ENCODE measurements at places on chromosomes 4 and X. TPM values are rescaled to one million over a fixed set of nuclear protein-coding genes. Genes with fewer than 3 reads are reported as not detected.

- H3K36me3 ChIP-seq: no peaks in the 10 kb centered on the region
- peak; percentile 38 for DNase-seq
- no peaks in the 10 kb centered on the region for H3K4me1 ChIP-seq
- H3K27me3 ChIP-seq: no peaks in the 10 kb centered on the region
Measured at GRCh38 chr4:89469930-89470375, 162.4 kb upstream of the GPRIN3 start.

DNA sequence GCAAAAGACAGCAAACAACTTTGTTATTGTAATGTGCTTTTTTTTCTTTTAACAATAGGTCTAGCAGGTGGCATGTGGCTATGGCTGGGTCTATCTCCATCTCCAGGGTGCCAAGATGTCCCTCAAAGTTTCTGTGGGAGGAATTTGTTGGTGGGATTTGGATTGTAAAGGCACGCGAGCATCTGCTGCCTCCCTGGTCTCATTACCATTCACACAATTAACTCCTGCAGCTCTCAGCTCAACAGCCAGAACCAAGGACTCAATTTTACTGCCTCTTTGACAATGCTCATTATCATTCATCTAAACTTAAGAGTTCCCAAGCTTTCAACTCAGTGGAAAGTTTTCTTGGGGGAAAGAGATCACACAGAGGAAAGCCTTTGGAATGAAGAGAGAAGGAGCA, 10.9 kb upstream of the PCDH18 start:
- no peak for DNase-seq
- no peaks in the 10 kb centered on the region for H3K36me3 ChIP-seq
- no peak overlapping the region for H3K4me3 ChIP-seq
- no peaks in the 10 kb centered on the region for H3K4me1 ChIP-seq
- H3K27me3 ChIP-seq: no peaks in the 10 kb centered on the region
- no peak overlapping the region for H3K27ac ChIP-seq

GRCh38 chr4:112167794-112168193, 22.5 kb downstream of the FAM241A start:
- H3K36me3 ChIP-seq: no peaks in the 10 kb centered on the region
- H3K27me3 ChIP-seq: no peaks in the 10 kb centered on the region
- peak; percentile 10 for DNase-seq
- no peak overlapping the region for H3K27ac ChIP-seq
- no peak overlapping the region for H3K4me3 ChIP-seq

DNA sequence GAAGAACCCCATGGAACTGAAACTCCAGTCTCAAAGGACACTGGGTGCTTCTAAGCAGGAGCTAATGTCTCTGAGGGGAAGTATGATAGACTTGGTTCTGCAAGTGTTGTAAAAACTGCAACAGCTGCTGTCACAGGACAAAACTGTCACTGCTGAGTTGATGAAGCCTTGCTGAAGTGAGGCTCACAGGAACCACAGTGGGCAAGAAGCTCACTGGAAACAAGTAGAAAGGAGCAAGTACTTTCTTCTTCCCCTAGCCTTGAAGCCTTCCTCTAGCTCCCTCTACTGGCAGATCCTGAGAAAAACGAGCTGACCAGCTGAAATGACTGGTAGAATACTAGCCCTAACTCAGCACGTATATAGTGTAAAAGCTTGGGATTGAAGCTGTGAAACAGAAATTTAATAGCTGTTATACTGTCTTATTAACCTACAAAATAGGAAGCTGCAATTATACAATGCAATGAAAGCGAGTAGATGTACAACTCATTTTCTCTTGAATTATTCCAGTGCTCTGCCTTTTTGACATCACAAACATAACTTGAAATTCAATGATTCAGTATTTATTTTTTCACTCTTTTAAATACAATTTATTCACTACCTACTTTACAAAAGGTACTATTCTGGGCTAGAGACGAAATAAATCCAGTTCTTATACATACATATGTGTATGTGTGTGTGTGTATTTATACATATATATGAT, 91.4 kb downstream of the GABRB1 start:
- H3K27me3 ChIP-seq: no peaks in the 10 kb centered on the region
- H3K27ac ChIP-seq: no peak overlapping the region
- no peak overlapping the region for H3K4me3 ChIP-seq
- DNase-seq: peak; percentile 5
- no peaks in the 10 kb centered on the region for H3K4me1 ChIP-seq
- no peaks in the 10 kb centered on the region for H3K36me3 ChIP-seq

Gene RBM46
- not detected for total RNA-seq

DNA sequence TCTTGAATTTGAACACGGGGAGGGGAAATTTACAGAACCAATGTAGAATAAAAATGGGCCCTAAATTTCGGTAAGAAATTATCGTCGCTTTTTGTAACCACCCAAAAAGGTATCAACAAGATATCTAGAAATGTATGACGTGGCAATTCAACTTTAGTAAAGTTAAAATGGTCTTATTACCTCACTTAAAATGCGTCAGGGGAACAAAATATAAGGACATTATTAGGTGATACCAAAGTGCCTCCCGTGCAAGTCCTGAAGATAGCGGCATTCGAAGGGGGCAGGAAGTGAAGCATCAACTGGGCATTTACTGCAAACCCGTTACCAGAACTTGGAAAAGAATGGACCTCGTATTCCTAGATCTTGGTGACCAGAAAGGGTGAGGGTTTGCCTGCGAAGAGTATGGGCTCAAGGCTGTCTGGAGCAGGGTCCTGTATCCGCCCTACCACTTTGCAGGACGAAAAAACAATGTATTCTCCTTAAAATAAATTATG, 980 bp downstream of the AP1S2 start:
- H3K4me1 ChIP-seq: peaks cover 5% of the 10 kb centered on the region
- peak overlapping the region; percentile 59 for H3K4me3 ChIP-seq
- no peak for DNase-seq
- H3K27ac ChIP-seq: no peak overlapping the region

- peaks cover 7% of the 10 kb centered on the region for H3K27me3 ChIP-seq
- H3K36me3 ChIP-seq: no peaks in the 10 kb centered on the region
- no peak overlapping the region for H3K27ac ChIP-seq
- H3K4me1 ChIP-seq: no peaks in the 10 kb centered on the region
Measured at GRCh38 chr4:44629280-44629866, 22.1 kb downstream of the YIPF7 start.

GRCh38 chr4:153204728-153205648, 745 bp downstream of the TRIM2 start:
- no peaks in the 10 kb centered on the region for H3K27me3 ChIP-seq
- peaks cover 34% of the 10 kb centered on the region for H3K4me1 ChIP-seq
- no peaks in the 10 kb centered on the region for H3K36me3 ChIP-seq
- peak overlapping the region; percentile 44 for H3K4me3 ChIP-seq

- peak overlapping the region; percentile 83 for H3K4me3 ChIP-seq
- no peak for DNase-seq
- no peaks in the 10 kb centered on the region for H3K27me3 ChIP-seq
- no peaks in the 10 kb centered on the region for H3K36me3 ChIP-seq
- peaks cover 24% of the 10 kb centered on the region for H3K4me1 ChIP-seq
Measured at GRCh38 chr4:83115000-83115399, 471 bp upstream of the PLAC8 start.

Gene SLC49A3
- 0.22 TPM for total RNA-seq

GRCh38 chrX:23493941-23494374, 159.3 kb downstream of the PTCHD1 start:
- H3K4me3 ChIP-seq: no peak overlapping the region
- H3K36me3 ChIP-seq: no peaks in the 10 kb centered on the region
- no peaks in the 10 kb centered on the region for H3K4me1 ChIP-seq
- H3K27ac ChIP-seq: no peak overlapping the region
- no peak for DNase-seq
- no peaks in the 10 kb centered on the region for H3K27me3 ChIP-seq

Gene FDCSP
- total RNA-seq: not detected

DNA sequence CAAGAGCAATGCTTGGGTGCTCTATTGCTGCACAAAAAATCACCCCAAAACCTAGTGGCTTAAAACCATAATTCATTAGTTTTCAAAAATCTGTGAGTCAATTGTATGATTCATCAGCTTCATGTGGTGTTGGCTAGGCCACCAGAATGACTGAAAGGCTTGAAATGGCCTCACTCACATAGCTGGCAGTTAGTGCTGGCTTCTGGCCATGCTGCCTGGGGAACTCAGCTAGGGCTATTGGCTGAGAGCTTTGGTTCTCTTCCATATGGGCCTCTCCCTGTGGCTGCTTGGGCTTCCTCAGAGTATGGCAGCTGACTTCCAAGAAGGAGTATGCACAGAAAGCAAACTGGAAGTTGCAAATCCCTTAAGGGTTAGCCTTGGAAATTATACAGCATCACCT, 3.1 kb upstream of the MTMR1 start:
- H3K4me1 ChIP-seq: peaks cover 51% of the 10 kb centered on the region
- no peaks in the 10 kb centered on the region for H3K36me3 ChIP-seq
- no peak overlapping the region for H3K4me3 ChIP-seq
- peak overlapping the region; percentile 10 for H3K27ac ChIP-seq

Gene CORIN
- 0.14 TPM for total RNA-seq

DNA sequence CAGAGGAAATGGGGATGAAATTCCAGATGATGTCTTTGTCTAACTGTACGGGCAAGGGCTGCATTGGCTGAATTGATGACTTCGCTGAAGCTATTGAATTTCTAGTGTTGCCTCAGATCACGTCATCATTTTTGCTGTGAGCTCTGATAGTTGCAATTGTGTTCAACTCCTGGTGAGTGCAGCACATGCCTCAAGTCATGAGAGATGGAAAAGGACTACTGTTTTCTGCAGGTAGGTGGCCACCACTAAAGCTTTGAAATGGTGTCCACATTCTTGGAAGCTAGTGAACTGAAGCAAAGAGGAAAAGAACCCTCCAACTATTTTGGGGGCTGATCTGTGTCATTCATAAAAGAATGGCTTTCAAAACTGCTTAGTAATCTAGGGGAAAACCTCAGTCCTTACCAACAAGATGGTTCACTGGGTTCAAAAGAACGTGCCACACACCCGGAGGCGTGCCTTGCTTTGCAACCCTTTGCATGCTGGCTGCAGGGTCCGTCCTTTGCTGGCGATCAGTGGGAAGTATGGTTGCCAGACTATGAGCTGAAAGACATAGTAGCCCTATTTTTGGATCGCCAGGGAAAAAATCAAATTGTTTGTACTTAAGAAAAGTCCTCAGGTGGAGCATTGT, 88.1 kb upstream of the STOX2 start:
- H3K4me3 ChIP-seq: no peak overlapping the region
- H3K27me3 ChIP-seq: peaks cover 3% of the 10 kb centered on the region
- H3K36me3 ChIP-seq: no peaks in the 10 kb centered on the region

Gene GCNA
- total RNA-seq: 2.3 TPM

GRCh38 chr4:168839758-168840391, 170.2 kb downstream of the CBR4 start:
- H3K27me3 ChIP-seq: peaks cover 10% of the 10 kb centered on the region
- H3K4me1 ChIP-seq: no peaks in the 10 kb centered on the region
- no peak overlapping the region for H3K27ac ChIP-seq
- H3K36me3 ChIP-seq: no peaks in the 10 kb centered on the region

- H3K4me3 ChIP-seq: no peak overlapping the region
- no peaks in the 10 kb centered on the region for H3K27me3 ChIP-seq
- DNase-seq: no peak
- H3K27ac ChIP-seq: no peak overlapping the region
Measured at GRCh38 chr4:56786955-56787354, 34.5 kb downstream of the SPINK2 start.

GRCh38 chr4:84652478-84652877, 69.6 kb downstream of the CDS1 start:
- H3K27ac ChIP-seq: no peak overlapping the region
- no peaks in the 10 kb centered on the region for H3K4me1 ChIP-seq
- H3K4me3 ChIP-seq: no peak overlapping the region
- H3K27me3 ChIP-seq: no peaks in the 10 kb centered on the region

GRCh38 chr4:136112116-136112515, 1420.2 kb downstream of the PCDH18 start:
- H3K36me3 ChIP-seq: no peaks in the 10 kb centered on the region
- H3K27me3 ChIP-seq: no peaks in the 10 kb centered on the region
- H3K4me1 ChIP-seq: no peaks in the 10 kb centered on the region
- no peak for DNase-seq

DNA sequence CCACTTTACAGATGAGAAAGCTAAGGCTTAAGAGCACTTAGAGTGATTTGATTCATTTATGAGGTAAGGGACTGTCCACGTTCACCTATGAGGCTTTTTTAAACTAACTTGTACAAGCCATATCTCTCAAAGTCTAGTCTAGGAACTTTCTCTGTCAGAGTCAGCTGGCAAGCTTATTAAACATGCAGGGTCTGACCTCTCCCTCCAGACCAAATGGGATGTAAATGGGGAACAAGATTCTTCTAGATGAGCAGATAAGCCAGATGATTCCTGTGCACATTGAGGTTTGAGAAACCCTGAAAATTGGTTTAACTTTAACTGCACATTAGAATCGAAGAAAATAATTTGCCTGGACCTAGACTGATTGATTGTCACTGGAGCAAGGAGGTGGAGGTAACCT, 160.0 kb upstream of the SPRY1 start:
- DNase-seq: no peak
- no peaks in the 10 kb centered on the region for H3K4me1 ChIP-seq
- H3K36me3 ChIP-seq: no peaks in the 10 kb centered on the region

Gene DGKK
- not detected for total RNA-seq

Gene IL2
- 4.7 TPM for total RNA-seq

DNA sequence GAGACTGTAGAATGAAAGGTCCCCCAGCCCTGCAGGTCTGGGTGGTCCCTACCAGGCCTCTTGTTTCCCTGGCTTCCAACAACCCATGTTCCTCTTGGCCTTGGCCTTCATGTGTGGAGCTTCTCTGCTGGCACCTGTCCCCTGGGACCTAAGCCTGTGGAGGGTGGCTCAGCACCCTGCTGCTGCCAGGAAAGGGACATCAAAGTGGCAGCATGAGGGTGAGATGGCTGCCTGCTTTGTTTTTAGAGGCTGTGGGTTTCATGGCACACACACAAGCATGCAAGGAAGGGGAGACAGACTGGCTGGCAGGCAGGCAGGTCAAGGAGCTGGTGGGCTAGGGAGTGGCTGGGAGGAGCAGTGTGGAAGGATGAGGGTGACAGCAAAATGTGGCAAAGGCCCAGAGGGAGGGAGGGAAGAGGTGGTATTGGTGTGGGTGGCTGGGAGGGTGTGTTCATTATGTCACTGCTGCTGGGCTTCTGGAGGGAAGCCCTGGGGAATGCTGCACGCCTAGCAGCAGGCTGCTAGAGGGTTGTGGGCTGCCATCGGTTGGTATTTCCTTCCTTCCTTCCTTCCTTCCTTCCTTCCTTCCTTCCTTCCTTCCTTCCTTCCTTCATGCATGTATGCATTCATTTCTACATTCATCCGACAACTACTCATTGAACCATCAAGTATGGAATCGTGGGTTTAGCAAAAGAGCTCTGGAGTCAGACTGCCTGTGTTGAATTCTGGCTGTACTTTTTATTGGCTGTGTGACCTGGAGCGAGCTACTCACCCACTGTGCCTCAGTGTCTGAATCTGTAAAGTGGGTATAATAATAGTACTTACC, 128.7 kb upstream of the PJA1 start:
- no peak overlapping the region for H3K4me3 ChIP-seq
- H3K27me3 ChIP-seq: no peaks in the 10 kb centered on the region
- H3K4me1 ChIP-seq: no peaks in the 10 kb centered on the region
- no peak overlapping the region for H3K27ac ChIP-seq

- no peaks in the 10 kb centered on the region for H3K36me3 ChIP-seq
- no peak overlapping the region for H3K4me3 ChIP-seq
- no peak for DNase-seq
- H3K27me3 ChIP-seq: no peaks in the 10 kb centered on the region
Measured at GRCh38 chr4:186134257-186134656, 29.8 kb downstream of the FAM149A start.

GRCh38 chrX:119690921-119691716, 1.8 kb downstream of the SEPTIN6 start:
- H3K27ac ChIP-seq: peak overlapping the region; percentile 60
- H3K4me1 ChIP-seq: peaks cover 46% of the 10 kb centered on the region
- peak; percentile 68 for DNase-seq
- peaks cover under 1% of the 10 kb centered on the region for H3K36me3 ChIP-seq

- no peak overlapping the region for H3K4me3 ChIP-seq
- DNase-seq: no peak
- H3K27me3 ChIP-seq: no peaks in the 10 kb centered on the region
- H3K4me1 ChIP-seq: no peaks in the 10 kb centered on the region
- no peak overlapping the region for H3K27ac ChIP-seq
Measured at GRCh38 chr4:81337211-81337610, 122.2 kb upstream of the PRKG2 start.

All from CD4-positive, alpha-beta T cell (primary cell).